ENCODE measurements at places on chromosomes 2 and 18.

DNA sequence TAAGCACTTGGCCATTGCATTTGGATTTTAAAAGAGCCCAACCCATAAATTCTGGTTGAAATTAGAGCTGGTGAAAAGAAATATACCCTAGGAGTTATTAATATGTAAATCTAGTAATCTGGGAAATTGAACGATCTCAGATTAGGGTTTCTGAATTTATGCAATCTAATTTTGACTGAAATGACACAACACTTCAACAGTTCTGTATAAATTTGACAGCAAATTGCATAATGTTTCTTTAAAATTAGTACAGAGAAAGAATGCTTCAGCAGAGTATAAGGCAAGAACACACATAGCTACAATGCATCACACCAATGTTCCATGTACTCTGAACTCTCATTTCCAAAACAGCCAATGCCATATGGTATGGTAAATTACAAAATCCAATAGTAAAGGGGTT lies 201.5 kb upstream of the ITGA4 start:
- no peak for DNase-seq

DNA sequence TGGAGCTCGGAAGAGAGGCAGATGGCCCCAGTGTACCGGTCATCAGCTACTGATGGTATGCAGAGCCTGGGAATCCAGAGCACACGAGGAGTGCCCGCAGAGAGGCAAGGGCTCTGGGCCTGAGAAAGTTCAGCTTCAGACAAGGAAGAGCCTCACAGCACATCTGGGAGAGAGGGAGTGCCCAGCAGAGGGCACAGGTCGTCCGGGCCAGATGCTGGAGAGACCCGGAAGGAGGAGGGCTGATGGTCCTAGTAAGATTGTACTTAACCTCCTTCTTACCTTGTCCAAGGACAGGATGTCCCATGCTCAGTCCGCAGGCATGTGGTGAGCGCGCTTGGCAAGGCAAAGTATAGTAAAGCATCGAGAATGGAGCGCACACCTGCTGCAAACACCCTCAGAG lies 24.4 kb upstream of the CHMP1B start:
- DNase-seq: no peak

- no peak for DNase-seq
Measured at GRCh38 chr2:72993147-72993932, 76.0 kb downstream of the EMX1 start.

GRCh38 chr2:20599001-20599600 lies 51.8 kb downstream of the HS1BP3 start:
- no peak for DNase-seq

GRCh38 chr2:101961338-101962191 lies 30.2 kb upstream of the IL1R2 start:
- no peak for DNase-seq

- no peak for DNase-seq
Measured at GRCh38 chr2:217895070-217895635, 107.6 kb downstream of the TNS1 start.

- no peak for DNase-seq
Measured at GRCh38 chr2:23092831-23093230, 292.1 kb upstream of the KLHL29 start.

DNA sequence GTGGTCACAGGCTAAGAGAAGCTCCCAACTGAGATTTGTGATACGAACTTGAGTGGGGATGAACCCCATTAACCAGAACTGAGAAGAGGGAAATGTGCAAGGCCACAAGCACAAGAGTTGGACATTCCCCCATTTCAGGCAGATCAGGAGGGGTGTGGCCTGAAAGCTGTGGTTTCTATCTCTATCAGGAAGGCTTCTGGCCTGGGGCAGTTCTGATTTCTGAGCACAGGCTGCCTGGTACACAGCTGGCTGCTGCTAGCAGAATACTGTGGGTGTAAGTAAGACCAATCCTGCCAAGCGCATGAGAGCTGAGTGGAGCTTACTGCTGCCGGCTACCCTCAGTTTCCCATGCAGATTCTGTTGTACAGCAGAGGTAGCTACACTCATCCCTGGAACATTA lies 484.6 kb downstream of the SATB2 start:
- DNase-seq: no peak
